ENCODE measurements at places on chromosomes 5 and 9.

DNA sequence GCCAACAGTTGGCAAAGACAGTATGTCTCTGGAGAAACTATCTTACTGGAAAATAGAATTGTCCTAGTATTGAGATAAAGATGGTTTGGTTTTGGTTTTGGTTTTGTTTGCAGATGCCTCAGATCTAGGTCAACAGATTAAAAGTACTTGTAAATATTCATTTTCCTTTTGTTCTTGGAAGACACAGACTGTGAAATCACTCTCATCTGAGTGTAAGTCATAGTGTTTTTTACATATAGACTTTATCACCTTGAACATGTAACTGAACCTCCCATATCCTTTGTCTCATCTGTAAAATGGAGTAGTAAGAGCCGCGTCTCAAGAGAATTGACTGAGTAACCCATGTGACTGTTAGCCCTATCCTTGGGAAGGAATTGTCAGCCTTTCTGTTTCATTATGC is 34.3 kb downstream of the MAP3K1 start:
- DNase-seq, result no peak

DNA sequence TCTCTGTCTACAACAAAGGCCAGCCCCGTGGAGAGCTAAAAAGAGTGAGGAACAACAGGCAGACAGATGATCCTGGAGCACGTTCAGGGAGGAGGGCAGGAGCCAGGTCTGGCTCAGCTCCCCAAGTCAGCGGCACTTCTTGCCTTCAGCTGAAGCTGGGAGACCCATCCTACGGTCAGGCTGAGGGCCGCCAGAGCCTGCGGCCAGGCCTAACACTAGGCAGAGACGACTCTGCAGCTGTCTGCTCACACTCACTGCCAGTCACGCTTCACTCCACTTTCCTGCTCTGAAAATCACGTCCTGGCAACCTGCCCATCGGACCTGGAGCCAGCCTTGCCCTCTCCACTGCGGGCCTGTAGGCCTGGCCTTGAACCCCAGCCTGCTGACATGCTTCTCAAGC is 160.9 kb upstream of the LHFPL2 start:
- no peak for DNase-seq

DNA sequence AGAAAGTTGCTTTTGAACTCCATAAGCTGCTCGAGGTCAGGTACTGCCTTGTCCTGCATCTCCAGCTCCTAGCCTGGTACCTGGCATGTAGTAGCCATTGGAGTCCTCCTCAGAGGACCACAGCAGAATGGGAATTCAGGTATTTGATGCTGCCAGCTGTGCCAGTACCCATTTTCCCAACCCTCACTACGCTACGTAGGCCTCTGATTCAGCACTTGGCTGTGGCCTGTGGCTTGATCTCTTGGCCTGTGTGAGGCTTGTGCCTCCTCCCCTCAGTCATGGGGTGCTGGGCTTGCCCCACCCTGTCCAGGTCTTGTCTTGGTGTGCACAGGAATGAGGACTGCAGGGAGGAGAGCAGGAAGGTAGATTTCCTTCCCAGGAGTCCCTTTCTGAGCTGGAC is 11.8 kb downstream of the OTULIN start:
- DNase-seq, result peak; percentile 31

GRCh38 chr9:133163504-133164172 is at the start of gene GBGT1:
Gene GBGT1, minus strand, starts transcription at chr9:133163914. Its CDS starts 1,502 bp downstream, at chr9:133162412.
- DNase-seq, result peak; percentile 11

DNA sequence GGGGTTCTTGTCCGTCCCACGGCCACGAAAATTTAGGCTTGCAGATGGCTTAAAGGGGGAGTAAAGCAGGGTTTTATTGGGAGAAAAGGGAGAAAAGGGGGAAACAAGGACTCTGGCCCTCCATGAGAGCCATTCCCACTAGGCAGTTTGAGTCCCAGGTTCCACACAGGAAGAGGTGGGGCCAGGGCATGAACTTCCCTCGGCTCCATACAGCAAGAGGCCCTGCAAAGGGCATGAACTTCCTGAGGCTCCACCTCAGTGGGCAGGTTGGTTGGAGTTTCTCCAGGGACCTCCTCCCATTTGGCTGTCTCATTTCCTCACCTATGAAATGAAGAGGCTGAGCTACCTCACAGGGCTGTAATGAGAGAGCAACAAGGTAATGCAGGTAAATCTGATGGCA is 229.7 kb downstream of the MAT2B start:
- no peak for DNase-seq

Data from fibroblast of pulmonary artery (primary cell).